ENCODE measurements at places on chromosomes 3 and 15. TPM values are rescaled to one million over a fixed set of nuclear protein-coding genes. Genes with fewer than 3 reads are reported as not detected.

C3orf70 gene
- polyA plus RNA-seq: 0.01 TPM

NPHP3 gene
- polyA plus RNA-seq: 8.2 TPM

NUP210 gene
- 0.10 TPM for polyA plus RNA-seq

IL12A gene
- polyA plus RNA-seq: 0.44 TPM

PHC3 gene
- polyA plus RNA-seq: 41.7 TPM

CAMKV gene
- polyA plus RNA-seq: 0.03 TPM

TMEM40 gene
- 124 TPM for polyA plus RNA-seq

SLC9A9 gene
- polyA plus RNA-seq: 2.8 TPM

CFAP91 gene
- 0.07 TPM for polyA plus RNA-seq

Data from mammary epithelial cell (primary cell).